Hematopoietic multipotent progenitor cell (in vitro differentiated cells): ENCODE measurements at places on chromosomes 3 and 15.

GRCh38 chr3:27589795-27590194 lies 105.6 kb upstream of the SLC4A7 start:
- DNase-seq: no peak

DNA sequence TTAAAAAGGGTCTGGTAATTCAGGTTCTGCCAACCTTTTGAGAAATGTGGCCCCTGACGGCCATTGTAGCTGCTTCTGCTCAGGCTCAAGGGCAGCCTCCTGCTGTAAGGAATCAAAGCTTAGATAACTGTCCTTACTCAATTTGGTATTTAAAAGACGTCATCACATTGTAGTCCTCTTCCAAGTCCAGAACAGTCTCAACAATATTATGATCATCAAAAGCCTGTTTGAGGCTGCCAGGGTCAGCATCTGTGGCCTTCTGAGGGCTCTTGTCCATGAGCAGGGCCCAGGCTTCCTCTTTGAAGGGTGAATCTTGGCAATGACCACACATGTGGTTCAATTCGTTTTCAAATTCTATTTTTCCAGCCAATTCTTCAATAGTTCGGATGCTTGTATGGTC lies 6.0 kb downstream of the C3orf62 start:
- DNase-seq: no peak

GRCh38 chr3:143671626-143672025 lies 176.6 kb downstream of the SLC9A9 start:
- DNase-seq: no peak

GRCh38 chr3:183502237-183503181 lies 53.0 kb downstream of the KLHL6 start:
- DNase-seq: no peak

DNA sequence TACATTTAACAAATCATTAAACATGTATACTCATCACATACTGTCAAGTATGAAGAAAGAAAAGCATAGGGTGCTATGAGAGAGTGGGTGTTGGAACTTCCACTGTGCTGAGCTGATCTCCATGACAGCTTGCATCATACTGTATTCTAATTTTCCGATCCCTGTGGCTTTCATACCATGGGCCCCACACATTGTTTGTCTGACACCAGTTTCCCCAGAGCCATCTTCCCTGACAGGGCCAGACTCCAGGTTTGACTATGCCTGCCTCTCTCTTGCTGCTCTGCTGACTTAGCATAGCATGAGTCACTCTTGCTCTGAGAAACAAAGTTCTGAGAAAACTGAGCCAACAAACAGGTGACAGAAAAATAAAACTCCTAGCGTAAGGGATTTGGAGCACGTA lies 37.0 kb upstream of the CASR start:
- no peak for DNase-seq

- DNase-seq: no peak
These were observed 9.8 kb upstream of the TNFAIP8L3 start for GRCh38 chr15:51104512-51104911.

GRCh38 chr3:42718338-42718737 lies 15.7 kb upstream of the HHATL start:
- DNase-seq: no peak

GRCh38 chr3:71421820-71422566 lies 161.5 kb downstream of the FOXP1 start:
- DNase-seq: no peak

DNA sequence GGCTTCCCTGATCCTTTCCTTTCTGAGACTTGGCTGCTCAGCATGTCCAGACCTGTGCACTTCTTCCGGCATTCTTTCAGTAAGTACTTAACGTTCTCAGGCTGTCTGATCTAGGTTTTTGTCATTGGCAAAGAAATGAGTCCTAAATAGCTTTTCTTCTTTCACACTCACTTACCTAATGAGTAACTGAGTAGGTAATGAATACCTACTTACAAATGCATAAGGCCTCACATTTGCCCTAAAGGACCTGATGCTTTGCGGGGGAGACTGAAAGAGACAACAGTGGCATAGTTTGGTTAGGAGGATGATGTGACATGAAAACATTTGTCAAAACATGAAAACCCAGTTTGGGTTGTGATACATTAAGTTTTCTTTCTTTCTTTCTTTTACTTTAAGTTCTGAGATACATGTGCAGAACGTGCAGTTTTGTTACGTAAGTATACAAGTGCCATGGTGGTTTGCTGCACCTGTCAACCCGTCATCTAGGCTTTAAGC lies 516.7 kb upstream of the CFAP20DC start:
- no peak for DNase-seq

GRCh38 chr15:55897560-55898336 lies 95.7 kb downstream of the NEDD4 start:
- no peak for DNase-seq
